Tibial nerve (tissue), 4 donors: ENCODE measurements at places on chromosomes 6 and 20. TPM values are rescaled to one million over a fixed set of nuclear protein-coding genes. Genes with fewer than 3 reads are reported as not detected.

- DNase-seq: no peak
Observed at GRCh38 chr20:60883496-60883895, 368.6 kb upstream of the CDH4 start.

DNA sequence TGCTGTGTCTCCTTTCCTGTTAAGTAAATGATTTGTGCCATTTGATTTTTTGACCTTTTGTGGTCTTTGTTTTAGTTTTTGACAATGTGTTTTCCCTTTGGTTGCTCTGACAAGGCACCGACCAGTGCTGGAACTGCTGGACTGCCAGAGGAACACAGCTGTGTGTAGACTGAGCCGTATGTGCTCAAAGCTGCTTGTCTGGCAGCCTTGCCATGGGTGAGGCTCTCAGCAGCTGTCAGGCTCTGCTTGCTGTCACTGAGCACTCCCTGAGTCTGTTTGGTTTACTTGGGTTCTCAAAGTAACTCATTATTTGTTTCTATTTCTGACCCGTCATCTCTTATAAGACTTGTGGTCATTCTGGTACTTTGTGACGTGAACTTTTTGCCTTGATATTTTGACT lies 15.1 kb upstream of the SNRPB start:
- no peak for DNase-seq

DNA sequence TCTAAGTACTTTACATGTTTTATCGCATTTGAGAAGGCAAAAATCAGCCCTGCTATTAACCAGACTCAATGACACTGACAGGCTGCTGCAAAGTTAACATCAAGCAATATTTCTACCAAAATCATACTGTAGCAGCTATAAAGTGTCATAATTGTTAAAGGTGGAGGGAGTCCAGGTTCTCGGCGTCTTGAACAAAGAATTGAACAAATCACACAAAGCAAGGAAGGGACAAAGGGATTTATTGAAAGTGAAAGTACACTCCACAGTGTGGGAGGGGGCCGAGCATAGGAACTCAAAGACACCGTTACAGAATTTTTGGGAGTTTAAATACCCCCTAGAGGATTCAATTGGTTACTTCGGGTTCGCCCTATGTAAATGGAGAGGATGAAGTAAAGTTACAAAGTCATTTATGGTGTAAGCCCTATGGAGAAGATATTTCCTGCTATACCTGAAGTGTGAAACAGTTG lies 12.9 kb upstream of the ZNF391 start:
- DNase-seq: no peak

Gene OR12D3
- not detected for total RNA-seq

GRCh38 chr6:44667226-44667625 lies 279.7 kb downstream of the CDC5L start:
- no peak for DNase-seq
